RKO (cell line): ENCODE measurements at places on chromosomes 3 and 15.

- DNase-seq: no peak
Measured at GRCh38 chr3:36494461-36495109, 114.3 kb downstream of the STAC start.

GRCh38 chr3:193140381-193140780 is 100.6 kb upstream of the PLAAT1 start:
- DNase-seq: no peak

- DNase-seq: peak; percentile 16
Measured at GRCh38 chr3:17632401-17633100, 109.9 kb downstream of the TBC1D5 start.

GRCh38 chr3:39317571-39318169 is 11.8 kb upstream of the CCR8 start:
- no peak for DNase-seq

- no peak for DNase-seq
Measured at GRCh38 chr15:69951256-69951897, 146.3 kb downstream of the TLE3 start.

DNA sequence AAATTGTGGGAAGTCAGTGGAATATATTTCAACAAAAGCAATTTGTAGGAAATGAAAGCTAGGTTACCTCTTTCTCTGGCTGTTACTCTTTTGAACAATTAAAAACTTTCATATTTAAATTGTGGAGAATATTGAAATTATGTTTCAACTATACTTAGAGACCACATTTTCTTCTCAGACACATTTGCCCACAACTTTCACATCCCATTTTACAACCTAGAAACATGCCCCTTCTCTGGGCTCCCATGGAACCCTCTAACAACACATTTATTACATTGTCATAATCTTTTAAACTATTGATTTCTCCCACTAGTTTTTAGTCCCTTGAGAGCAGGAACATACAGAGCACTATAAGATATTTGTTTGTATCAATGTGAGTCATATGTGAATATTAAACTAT is 211.7 kb upstream of the TTC14 start:
- no peak for DNase-seq

DNA sequence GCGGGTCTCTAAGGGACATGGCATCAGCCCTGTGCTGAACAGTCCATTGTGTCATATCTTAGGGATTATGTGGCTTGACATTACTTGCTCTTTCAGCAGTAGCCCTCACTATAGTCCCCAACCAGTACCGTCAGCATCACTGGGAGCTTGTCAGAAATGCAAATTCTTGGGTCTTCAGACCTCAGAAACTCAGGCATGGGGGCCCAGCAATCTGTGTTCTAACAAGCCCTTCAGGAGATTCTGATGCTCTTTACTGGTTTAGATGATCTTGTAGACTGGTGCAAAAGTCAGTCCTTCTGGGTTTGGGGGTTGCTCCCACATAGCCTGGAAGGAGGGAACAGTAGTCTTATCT is 39.0 kb upstream of the TRAK1 start:
- no peak for DNase-seq
